Effector memory CD8-positive, alpha-beta T cell (primary cell): ENCODE measurements at places on chromosomes 12 and 14.

GRCh38 chr12:102776041-102776440 is 141.0 kb downstream of the PAH start:
- no peak for DNase-seq

DNA sequence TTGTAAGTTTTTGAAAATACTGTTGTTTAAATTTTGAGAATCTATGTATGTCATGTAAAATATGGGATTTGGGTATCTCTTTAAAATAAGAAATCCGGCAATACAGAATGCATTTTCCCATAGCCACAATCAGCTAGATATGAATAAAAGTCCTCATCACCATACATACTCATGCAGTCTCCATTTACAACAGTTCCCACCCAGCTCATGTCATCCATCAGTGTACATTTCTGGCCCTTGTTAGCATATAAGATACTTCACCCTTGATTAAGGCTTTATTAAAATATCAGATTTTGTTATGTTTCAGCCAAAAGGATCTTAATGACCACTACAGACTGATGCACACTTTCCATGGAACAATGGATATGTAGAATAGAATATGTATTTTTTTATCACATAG is 218.0 kb downstream of the DPY19L2 start:
- DNase-seq: no peak

DNA sequence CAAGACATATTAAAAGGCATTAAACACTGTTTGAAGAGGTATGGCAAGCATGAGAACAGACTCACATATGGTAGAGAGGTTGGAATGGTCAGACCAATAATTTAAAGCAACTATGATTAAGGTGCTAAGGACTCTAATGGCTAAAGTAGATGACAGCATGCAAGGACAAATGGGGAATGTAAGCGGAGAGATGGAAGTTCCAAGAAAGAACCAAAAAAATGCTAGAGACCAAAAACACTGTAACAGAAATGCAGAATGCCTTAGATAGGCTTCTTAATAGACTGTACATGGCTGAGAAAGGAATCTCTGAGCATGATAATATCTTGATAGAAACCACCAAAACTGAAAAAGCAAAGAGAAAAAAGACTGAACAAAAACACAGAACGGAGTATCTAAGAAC is 77.4 kb downstream of the RIN3 start:
- DNase-seq: no peak

DNA sequence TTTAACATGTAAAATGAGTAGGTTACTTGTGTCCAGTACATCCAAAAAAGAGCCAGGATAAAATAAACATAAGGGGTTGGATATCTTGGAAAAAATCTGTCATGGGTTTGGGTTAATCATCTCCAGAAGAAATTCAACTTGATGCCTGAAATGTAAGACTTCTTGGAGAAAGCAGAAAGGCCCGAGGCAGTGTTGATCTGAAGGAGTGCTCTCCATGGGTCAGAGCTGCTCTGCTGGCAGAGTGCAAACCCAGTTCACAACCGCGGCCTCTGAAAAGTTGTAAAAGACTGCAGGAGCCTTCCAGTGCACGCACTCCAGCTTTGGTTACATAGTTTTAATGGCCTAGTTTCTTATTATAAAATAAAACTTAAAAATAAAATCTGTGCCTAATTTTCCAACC is 97.3 kb upstream of the ALX1 start:
- no peak for DNase-seq

DNA sequence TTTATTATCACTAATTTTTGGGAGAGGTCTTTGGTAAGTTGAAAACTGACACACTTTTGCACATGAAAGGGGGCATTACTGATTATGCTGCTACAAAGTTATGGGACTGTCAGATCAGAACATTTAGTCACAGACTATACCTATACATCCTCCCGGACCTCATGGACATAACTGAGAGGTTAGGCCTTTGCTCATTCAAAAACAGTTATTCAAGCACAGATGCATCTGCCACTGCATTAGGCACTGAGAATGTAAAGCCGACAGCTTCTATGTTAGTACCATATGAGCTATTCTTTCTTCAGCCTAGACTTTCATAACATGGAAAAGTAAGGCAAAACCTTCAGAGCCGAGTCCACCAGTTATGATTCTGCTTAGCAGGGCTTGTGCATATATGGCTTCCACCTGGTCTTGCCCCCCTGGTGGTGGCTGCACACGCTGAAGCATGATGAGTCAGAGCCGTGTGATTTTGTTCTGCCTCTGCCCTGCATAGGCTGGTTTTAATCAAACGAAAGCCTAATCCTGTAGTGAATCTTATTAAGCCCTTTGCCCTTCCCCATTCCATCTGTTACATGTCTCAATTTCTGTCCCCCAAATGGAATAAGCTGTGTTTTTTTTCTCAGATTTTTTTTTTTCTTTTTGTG is 21.8 kb upstream of the RNU6-8 start:
- DNase-seq: no peak

DNA sequence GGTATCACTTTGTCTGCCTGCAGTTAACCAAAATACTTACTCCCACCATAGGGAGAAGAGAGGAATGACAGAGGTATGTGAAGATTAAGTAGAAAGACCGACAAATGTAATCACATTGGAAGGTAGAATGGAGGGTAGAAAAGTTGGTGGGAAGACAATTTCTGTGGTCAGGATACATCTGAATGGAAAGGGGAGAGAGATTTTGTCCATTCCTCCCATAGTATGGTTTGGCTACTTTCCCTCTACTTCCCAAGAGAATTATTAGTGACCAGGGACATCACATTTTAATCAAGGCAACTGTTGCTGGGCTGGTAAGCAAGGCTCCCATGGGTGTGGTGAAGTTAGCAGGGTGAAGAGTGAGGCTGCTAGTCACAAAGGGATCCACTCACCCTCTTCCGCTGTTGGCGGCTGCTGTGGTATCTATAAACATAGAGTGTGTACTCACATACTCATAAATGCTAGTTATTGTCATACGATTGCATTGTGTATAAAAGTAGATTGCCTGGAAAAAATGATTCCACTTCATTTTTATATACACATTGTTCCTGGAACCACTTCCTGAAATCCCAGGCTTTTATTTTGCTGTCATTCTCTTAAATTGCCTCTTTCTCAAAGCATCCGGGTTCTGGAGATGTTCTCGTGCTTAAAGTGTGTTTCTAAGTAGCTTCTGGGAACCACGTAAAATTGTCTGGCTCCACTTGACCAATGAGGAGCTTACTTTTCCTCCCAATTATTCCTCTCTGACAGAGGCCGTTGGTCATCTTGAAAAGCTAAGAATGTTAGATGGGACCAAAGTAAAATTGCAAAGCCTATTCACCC is 413.1 kb downstream of the ZFP36L1 start:
- no peak for DNase-seq

GRCh38 chr12:92603741-92604432 is 98.9 kb upstream of the PLEKHG7 start:
- DNase-seq: no peak

GRCh38 chr14:72722201-72722785 is 171.6 kb downstream of the DPF3 start:
- DNase-seq: no peak

- DNase-seq: no peak
Observed at GRCh38 chr12:27013611-27014084, 536 bp downstream of the TM7SF3 start.

- DNase-seq: no peak
Observed at GRCh38 chr12:94100211-94100627, 48.2 kb upstream of the PLXNC1 start.

GRCh38 chr12:325906-326305 is 63.2 kb downstream of the KDM5A start:
- no peak for DNase-seq
